ENCODE measurements at places on chromosomes 6 and 20.

GRCh38 chr20:51326201-51326819 lies 216.2 kb downstream of the NFATC2 start:
- DNase-seq: no peak

- peak; percentile 20 for DNase-seq
Observed at GRCh38 chr20:62346398-62347150, 20.5 kb downstream of the LAMA5 start.

- DNase-seq: no peak
Observed at GRCh38 chr6:100237821-100238220, 226.9 kb downstream of the SIM1 start.

DNA sequence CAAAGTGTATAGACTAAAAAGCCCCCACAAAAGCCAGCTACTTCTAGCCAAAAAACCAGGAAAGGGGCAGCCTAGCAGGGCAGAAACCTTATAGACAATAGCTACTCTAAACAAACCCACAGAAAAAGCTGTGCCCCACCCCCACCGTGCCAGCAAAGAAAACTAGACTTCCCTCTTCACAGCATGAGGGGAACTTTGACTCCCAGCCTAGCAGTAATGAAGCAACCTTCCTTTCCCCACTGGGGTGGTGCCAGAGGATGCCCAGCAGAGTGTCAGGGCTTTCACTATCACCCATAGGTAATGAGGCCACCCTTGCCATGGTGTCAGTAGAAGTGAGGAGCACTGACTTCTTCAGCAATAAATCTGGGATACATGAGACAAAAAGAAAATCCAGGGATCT lies 99.0 kb upstream of the LGSN start:
- DNase-seq: peak; percentile 86

GRCh38 chr20:14963262-14963663 lies 625.9 kb upstream of the FLRT3 start:
- DNase-seq: no peak

DNA sequence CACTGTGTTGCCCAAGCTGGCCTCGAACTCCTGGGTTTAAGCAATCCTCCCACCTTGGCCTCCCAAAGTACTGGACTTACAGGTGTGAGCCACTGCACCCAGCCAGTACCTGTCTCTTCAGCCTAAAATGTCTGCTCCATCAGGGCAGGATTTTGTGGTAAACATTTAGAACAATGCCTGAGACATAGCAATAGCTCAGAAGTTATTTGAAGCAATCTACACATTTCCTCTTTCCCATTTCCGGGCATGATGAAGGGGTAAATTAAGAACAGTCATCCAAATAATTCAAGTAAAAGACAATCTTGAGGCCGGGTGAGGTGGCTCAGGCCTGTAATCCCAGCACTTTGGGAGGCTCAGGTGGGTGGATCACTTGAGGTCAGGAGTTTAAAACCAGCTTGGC lies 69.0 kb upstream of the ZNF217 start:
- DNase-seq: no peak

GRCh38 chr20:31857861-31858759 lies 12.2 kb downstream of the DUSP15 start:
- no peak for DNase-seq

GRCh38 chr20:46407671-46407996 lies 1.2 kb upstream of the ELMO2 start:
- no peak for DNase-seq

DNA sequence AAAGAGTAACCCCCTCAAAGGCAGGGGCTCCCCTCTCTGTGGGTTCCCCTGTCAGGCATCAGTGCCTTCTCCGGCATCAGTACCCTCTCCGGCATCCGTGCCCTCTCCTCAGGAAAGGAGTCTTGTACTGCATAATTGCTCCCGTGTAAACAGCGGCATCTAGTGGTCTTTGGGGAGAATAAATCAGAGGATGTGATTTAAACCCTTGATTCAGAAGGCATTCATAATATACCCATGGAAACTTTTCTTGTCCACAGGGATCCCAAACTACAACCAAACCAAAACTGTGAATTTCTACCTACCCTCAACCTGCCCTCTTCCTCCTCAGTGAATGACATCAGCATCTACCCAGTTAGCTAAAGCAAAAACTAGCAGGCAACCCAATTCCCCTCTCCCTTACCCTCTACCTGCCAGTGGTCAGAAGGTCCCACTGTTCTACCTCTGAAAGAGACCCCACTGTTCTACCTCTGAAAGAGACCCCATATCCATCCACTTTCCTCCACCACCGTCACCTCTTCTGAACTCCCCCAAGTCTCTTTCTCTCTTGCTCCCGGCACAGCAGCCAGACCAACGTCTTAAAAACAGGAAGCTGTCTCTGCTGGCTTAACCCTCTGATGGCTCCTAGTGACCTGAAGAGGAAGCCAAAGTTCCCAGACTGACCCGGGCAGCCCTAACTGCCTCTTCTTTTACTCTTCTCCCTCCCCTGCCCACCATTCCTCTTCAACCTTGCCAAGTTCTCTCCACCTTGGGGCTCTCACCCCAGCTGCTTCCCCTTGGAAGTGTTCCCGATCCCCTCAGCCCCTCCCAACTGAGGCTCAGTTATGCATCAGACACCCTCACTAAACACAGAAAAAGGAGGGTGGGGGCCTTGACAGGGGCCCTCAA lies 27.2 kb downstream of the UBE2V1 start:
- peak; percentile 38 for DNase-seq

DNA sequence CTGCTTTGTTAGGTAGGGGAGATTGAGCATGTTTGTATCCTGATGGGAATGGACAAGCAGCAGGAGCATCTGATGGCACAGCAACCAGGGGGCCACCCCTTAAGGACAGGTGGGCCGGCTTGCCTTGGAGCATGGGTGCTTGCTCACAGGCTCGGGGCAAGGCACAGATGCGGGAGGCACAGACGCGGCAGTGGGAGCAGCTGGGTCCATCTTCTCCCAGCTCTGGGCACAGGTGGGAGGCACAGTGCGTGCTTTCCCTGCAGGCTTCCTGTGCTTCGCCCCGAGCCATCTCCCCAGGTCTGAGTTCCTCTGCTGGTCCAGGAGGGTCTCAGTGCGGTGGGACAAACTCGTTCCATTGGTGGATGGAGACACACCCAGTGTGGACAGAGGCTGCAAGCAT lies 73.6 kb upstream of the BHLHE23 start:
- DNase-seq: peak; percentile 7

DNA sequence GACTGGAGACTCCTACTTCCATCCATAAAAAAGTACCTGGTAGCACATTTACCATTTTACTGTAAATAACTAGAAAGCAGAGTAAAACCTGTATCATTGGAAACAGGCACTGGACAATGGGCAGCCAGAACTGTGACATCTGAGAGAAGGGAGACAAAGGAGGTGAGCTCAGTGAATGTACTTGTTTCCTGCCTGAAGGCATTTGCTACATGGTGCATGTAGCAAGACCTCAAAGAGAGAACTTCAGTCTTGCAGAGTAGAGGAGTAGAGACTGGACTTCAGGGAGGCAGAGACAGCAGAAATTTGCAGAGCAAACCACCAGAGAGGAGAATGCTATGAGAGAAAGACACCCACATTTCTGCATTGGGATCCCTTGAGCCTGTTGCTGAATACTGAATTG lies 171.0 kb upstream of the CCN2 start:
- DNase-seq: no peak

DNA sequence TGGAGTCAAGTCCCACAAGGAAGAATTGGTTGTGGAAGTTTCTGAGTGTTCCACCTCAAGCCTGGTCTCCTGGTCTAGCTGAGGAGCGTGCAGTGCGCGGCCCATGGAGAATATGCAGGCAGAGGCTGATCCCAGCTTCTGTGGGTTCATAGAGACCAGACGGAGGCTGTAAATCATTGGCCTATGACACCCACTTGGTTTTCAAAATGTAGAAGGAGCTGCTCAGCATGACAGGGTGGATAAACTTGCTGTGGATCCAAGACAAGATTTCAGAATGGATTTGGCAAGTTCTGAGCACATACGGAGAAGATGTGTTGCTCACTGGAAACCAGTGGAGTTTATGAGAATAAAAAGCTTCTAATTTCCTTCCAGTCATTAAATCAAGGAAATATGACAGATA lies 744 bp downstream of the KIF25 start:
- DNase-seq: no peak

- DNase-seq: no peak
Observed at GRCh38 chr20:59159493-59160376, 3.9 kb upstream of the ZNF831 start.

DNA sequence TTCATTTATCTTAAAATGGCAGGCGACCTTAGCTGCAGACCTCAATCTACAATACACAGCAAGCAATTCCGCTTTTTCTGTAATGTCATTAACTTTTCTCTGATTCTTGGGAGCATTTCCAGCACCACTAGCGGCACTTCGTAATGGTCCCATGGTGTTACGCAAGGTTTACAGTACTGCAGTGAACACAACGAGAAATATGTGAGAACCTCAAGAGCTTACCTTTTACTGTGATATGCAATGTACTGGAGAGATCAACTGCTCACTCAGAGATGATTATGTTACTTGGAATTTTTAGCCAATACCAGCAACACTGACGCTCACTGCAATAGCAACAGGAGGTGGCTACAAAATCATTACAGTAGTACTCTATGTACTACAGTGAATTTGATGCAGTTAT lies 2.8 kb upstream of the CEP43 start:
- DNase-seq: no peak

- DNase-seq: no peak
Observed at GRCh38 chr6:13703496-13703895, 8.1 kb downstream of the RANBP9 start.

GRCh38 chr6:137640086-137640485 lies 145.9 kb upstream of the OLIG3 start:
- no peak for DNase-seq

DNA sequence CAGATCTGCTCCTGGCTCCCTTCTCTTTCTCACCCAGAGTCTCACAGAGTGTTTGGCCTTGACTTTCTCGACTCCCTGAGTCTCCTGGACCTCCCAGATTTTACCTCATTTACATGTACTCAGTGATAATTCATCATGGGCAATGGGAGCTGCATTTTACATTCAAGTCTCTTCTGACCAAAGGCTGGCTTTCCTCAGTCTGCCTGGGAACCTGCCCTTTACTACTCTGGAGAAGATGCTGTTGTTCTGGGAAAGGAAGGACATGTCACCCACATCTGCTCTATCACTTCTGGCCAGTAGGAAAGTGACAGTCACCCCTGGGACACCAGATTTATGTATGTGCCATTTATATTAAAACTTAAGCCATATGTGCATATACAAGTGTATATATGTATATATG lies 7.4 kb downstream of the LRRN4 start:
- DNase-seq: no peak

GRCh38 chr20:24741493-24742072 lies 207.5 kb upstream of the CST7 start:
- no peak for DNase-seq

- DNase-seq: no peak
Observed at GRCh38 chr6:73879501-73880293, 183.7 kb downstream of the CD109 start.

DNA sequence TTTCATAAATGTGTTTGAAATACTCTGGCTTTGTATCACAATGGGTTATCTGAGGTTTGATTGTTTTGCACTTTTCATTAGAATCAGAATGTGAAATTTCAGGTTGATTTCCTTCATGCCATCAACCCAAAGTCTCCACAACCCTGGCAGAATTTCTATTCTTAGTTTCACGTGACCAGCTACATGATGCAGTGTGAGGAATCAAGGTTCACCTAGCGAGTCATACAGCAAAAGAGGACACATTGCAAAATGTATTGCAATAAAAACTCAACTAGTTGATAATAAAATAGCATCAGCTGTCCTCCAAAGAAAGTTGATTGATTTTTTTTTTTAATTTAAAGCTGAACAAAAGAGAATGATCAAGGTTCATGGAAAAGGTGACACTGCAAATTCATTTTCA lies 2.2 kb downstream of the HAO1 start:
- DNase-seq: peak; percentile 60

- no peak for DNase-seq
Observed at GRCh38 chr20:10432079-10432478, 1.9 kb downstream of the MKKS start.

- DNase-seq: no peak
Observed at GRCh38 chr6:168376120-168376519, 56.5 kb upstream of the DACT2 start.

DNA sequence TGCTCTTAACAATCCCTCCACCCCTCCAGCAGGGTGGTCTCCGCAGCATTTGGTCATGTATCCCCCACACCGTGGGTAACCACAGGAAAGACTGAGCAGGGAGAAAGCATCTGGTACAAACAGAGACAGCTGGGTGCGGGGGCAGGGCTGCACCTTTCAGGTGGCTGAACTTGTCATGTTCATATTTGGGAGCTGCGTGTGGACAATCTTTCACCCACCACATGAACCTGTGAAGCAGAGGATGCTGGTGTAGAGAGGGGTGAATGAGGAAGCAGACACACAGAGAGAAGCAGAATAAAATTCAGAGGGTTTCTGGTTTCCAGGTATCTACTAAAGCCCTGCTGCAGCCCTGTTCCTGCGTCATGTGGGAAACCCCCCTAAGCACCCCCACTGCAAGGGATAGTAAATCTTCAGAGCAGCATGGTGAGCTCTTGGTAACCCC lies 8.9 kb downstream of the GFOD1 start:
- DNase-seq: no peak

DNA sequence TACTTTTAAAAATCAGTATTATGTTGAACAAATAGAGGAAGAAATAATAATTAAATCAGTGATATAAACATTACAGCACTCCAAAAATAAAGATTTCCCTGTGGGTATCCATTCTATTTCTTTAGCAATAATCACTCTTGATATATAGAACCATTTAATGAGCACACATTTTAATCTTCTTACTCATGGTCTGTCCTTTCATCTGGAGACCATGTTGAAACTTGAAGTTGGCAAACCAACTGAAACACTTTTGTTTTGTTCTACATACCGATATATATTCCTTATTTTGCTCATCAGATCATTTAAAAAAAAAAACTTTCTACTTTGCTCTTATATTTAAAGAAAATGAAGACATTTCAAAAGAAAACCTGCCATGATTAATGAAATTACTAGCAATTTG lies 13.4 kb downstream of the C6orf58 start:
- no peak for DNase-seq

DNA sequence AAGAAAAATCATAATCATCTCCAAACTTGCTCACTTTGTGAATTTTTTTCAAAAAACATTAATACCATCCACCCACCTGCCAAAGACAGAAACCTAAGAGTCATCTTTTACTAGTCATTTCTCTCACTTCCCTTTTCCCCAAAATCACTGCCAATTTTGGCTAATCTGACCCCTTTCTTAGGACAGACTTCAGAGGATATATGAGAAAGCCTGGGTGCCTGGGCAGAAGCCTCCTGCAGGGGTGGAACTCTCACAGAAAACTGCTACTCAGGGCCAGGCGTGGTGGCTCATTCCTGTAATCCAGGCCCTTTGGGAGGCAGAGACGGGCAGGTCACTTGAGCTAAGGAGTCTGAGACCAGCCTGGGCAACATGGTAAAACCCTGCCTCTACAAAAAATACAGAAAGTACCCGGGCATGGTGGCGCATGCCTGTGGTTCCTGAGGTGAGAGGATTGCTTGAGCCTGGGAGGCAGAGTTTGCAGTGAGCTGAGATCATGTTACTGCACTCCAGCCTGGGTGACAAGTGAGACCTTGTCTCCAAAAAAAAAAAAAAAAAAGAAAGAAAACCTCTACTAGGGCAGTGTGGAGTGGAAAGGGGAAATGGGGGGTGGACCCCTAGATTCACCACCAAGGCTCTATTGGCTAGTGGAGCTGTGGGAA lies 3.8 kb downstream of the DEK start:
- no peak for DNase-seq

GRCh38 chr20:51470907-51471411 lies 71.6 kb downstream of the NFATC2 start:
- DNase-seq: no peak

- no peak for DNase-seq
Observed at GRCh38 chr6:132017942-132018341, 66.8 kb upstream of the CCN2 start.

GRCh38 chr20:59063358-59064213 lies 21.0 kb upstream of the PRELID3B start:
- DNase-seq: no peak
